CD4-positive, CD25-positive, alpha-beta regulatory T cell (primary cell): ENCODE measurements at places on chromosomes 16 and 17. TPM values are rescaled to one million over a fixed set of nuclear protein-coding genes. Genes with fewer than 3 reads are reported as not detected.

GRCh38 chr16:86901483-86901882, 323.1 kb downstream of the FOXL1 start:
- H3K27ac ChIP-seq: no peak overlapping the region
- no peaks in the 10 kb centered on the region for H3K36me3 ChIP-seq
- H3K27me3 ChIP-seq: no peaks in the 10 kb centered on the region
- no peaks in the 10 kb centered on the region for H3K4me1 ChIP-seq
- DNase-seq: no peak

- no peak for DNase-seq
- peaks cover 49% of the 10 kb centered on the region for H3K36me3 ChIP-seq
- H3K27me3 ChIP-seq: no peaks in the 10 kb centered on the region
These were observed 55.5 kb downstream of the ANKFY1 start for GRCh38 chr17:4208238-4208637.

The MSLN gene
- total RNA-seq: not detected

The NPIPB9 gene
- total RNA-seq: 5.8 TPM

DNA sequence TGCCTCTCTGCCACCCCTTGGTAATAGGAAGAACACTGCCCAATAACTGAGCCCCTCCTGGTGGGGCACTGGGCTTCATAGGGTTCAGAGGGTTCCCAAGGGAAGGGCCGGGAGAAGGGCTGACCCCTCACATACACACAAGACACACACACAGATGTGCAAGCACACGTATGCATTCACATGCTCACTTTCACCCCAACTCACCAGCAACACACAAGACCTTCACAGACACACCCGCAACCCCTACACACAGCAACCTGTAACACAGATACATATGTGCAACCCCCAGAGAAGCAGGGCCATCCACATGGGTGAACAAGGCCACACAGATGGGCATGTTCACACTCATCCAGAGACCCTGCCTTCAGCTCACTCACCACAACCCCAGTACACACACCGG, 225.1 kb downstream of the ZNF423 start:
- H3K4me3 ChIP-seq: no peak overlapping the region
- no peak for DNase-seq
- H3K36me3 ChIP-seq: no peaks in the 10 kb centered on the region
- no peaks in the 10 kb centered on the region for H3K4me1 ChIP-seq
- H3K27me3 ChIP-seq: no peaks in the 10 kb centered on the region
- H3K27ac ChIP-seq: no peak overlapping the region

The NPIPA3 gene
- 0.86 TPM for total RNA-seq

The RTN4RL1 gene
- 0.35 TPM for total RNA-seq

DNA sequence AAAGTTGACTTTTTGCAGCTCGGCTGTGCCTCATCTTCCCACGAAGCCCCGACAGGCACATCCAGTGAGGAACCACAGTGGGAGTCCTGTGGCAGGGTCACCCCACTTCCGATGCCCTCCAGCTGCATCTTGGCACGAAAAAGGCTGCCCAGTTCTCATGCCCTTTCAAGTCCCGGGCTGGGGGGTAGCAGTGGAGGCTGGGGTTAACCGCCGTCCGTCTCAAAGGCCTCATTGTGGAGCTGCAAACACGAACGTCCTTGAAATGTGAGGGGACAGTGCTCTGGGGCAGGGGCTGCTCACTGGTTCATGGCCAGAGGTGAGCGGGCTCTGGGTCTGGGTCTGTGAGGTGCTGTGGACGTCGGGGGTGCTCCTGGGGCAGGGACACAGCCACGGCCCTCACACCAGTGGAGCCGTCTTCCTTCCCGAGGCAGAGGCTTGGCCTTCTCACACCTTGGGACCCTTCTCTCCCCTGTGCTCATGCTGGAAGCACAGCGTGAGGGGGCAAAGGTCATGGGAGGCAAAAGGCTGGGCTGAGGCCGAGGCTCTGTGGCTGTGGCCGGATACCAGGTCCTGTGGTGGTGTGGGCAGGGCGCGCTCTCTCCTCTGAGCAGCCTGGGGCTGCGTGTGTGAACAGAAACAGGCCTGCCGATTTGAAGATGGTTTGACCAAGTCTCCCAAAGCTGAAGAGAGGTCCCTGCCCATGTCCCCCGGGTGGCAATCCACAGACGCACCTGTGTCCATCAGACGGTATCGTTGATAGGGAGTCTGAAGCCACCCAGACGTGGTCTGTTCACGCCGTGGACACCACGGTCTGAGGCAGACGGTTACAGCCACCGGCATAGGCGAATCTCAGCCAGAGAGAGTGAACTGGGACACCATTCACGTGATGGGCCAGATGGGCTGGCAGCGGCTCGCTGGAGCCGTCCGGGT, 3.1 kb upstream of the MC1R start:
- no peak overlapping the region for H3K27ac ChIP-seq

GRCh38 chr17:33023790-33024189, 32.1 kb downstream of the SPACA3 start:
- H3K4me3 ChIP-seq: no peak overlapping the region
- DNase-seq: no peak

DNA sequence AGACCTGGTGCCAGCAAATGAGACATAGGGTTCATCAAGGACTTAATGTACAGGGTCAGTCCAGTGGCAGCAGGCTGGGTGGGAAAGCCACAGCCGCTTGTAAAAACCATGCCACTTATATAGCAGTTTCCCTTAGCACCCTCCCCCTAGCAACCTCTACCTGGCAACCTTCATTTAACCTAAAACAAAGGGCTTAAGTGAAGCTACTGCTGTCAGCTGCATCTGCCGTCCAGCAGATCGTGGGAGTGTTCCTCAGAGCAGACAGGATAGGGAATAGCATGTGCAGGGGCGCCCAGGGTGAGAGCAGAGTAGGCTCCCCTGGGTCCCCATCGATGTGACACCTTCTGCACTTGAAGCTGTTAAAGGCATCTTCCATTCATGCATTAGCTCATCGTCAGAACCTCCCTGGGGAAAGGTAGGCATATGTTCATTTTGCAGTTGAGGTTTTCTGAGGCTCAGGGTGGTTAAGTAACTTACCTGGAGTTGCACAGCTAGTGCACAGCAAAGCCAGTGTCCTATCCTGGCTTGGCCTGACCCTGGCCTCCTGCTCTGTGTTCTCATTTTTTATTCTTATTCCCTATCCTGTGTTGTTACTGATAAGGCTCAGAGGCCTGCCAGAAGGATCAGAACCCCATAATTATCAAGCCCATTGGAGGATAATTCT, 112.5 kb downstream of the SOCS1 start:
- DNase-seq: no peak
- H3K4me1 ChIP-seq: peaks cover 16% of the 10 kb centered on the region
- peaks cover 3% of the 10 kb centered on the region for H3K36me3 ChIP-seq
- no peak overlapping the region for H3K4me3 ChIP-seq
- no peak overlapping the region for H3K27ac ChIP-seq

The TMEM132E gene
- not detected for total RNA-seq

GRCh38 chr17:68057531-68057952, 22.0 kb downstream of the KPNA2 start:
- peak; percentile 46 for DNase-seq
- no peaks in the 10 kb centered on the region for H3K4me1 ChIP-seq
- H3K36me3 ChIP-seq: no peaks in the 10 kb centered on the region
- H3K4me3 ChIP-seq: no peak overlapping the region

- H3K27ac ChIP-seq: no peak overlapping the region
- no peak overlapping the region for H3K4me3 ChIP-seq
- no peaks in the 10 kb centered on the region for H3K36me3 ChIP-seq
- no peak for DNase-seq
- no peaks in the 10 kb centered on the region for H3K4me1 ChIP-seq
These were observed 378.9 kb downstream of the CDH13 start for GRCh38 chr16:83005653-83006160.

GRCh38 chr17:65389426-65389825, 172.0 kb downstream of the AXIN2 start:
- H3K4me3 ChIP-seq: no peak overlapping the region
- H3K36me3 ChIP-seq: no peaks in the 10 kb centered on the region
- no peaks in the 10 kb centered on the region for H3K27me3 ChIP-seq
- no peaks in the 10 kb centered on the region for H3K4me1 ChIP-seq

DNA sequence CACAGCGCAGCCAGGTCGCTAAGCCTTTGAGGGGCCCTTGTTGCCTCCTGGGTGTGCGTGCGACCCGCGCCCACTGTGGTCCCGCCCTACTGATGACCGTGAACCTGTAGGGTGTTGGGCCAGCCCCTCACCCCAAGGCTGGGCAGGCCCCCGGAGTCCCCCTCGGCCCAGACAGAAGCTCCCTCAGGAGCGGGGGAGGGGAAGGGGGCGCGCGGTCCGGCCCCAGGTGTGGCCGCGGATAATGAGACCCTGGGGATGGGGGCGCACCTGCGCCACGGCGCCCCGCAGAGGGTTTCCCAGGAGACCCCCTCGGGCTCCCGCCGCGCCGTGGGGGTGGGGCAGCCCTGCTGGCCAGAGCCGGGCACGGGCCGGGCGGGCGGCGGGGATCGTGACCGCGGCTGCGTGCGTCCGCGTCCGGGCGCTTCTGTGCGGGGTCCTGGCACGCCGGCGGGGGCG, 358 bp upstream of the ARHGDIG start:
- H3K4me3 ChIP-seq: no peak overlapping the region
- no peak overlapping the region for H3K27ac ChIP-seq
- H3K36me3 ChIP-seq: no peaks in the 10 kb centered on the region
- H3K4me1 ChIP-seq: peaks cover 32% of the 10 kb centered on the region
- peaks cover 4% of the 10 kb centered on the region for H3K27me3 ChIP-seq

The AGRP gene
- total RNA-seq: not detected

The KIF19 gene
- 1.8 TPM for total RNA-seq

GRCh38 chr17:59516451-59516850, 49.0 kb upstream of the DHX40 start:
- no peak overlapping the region for H3K4me3 ChIP-seq
- no peak overlapping the region for H3K27ac ChIP-seq
- H3K36me3 ChIP-seq: no peaks in the 10 kb centered on the region
- H3K4me1 ChIP-seq: no peaks in the 10 kb centered on the region
- H3K27me3 ChIP-seq: peaks cover 5% of the 10 kb centered on the region
- DNase-seq: no peak

DNA sequence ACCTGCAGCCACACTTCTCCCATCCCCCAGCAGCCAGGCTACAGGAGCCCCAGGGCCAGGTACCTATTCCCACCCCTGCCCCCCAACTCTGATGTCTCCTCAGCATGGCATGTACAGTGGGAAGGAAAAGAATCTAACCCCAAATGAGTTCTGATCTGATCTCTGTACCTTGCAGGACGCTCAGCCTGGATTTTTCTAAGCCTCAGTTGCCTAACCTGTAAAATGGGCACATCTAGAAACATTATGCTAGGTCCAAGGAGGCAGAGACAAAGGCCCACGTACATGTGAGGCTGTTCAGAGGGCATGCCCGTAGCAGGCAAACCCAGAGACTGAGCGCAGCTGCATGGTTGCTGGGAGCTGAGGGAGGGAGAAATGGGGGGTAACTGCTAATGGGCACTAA, 35.1 kb downstream of the SLC38A8 start:
- H3K36me3 ChIP-seq: no peaks in the 10 kb centered on the region
- H3K4me1 ChIP-seq: no peaks in the 10 kb centered on the region
- no peak overlapping the region for H3K4me3 ChIP-seq
- no peak overlapping the region for H3K27ac ChIP-seq

The SLC13A5 gene
- total RNA-seq: not detected

The TRAP1 gene
- total RNA-seq: 65.0 TPM

DNA sequence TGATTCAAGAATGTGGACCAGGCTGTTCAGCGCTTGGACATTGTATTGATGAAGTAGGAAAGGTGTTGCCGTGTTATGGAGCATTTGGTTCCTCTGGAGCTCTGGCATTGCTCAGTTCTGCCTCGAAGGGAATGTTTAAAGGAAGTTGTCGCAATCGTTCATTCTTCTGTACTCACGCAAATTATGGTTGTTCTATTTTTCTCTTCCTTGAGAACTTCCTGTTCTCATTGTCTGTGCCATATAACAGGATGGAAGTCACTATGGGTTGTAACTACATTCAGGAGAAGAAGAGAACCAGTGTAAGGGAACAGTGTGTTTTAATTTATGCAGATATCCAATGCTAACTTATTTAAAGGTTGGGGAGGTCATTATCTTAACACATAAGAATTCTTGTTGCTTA, 13.0 kb downstream of the PCTP start:
- H3K27ac ChIP-seq: no peak overlapping the region
- DNase-seq: no peak
- H3K36me3 ChIP-seq: no peaks in the 10 kb centered on the region
- no peaks in the 10 kb centered on the region for H3K4me1 ChIP-seq
- no peak overlapping the region for H3K4me3 ChIP-seq

DNA sequence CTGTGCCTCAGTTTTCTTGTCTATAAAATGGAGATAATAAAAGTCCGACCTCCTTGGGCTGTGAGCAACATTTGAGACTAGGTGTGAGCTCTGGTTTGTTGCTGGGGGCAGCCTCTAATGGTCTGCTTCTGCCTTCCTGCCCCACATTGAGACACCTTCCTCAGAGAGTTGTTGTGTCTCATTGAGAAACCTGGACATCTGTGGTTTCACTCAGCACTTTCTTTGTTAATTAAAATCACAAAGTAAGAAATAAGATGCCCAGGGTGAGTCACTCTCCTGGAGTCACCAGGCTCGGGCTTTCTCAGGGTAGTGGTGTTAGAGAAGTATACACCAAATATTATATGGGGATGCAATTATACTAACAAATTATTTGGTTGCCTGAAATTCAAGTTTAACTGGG, 389.2 kb upstream of the SALL1 start:
- H3K4me3 ChIP-seq: no peak overlapping the region
- H3K27ac ChIP-seq: no peak overlapping the region
- H3K27me3 ChIP-seq: no peaks in the 10 kb centered on the region
- H3K36me3 ChIP-seq: no peaks in the 10 kb centered on the region
- no peaks in the 10 kb centered on the region for H3K4me1 ChIP-seq
